Neural progenitor cell (in vitro differentiated cells): ENCODE measurements at places on chromosomes 5 and 9.
A peak's percentile ranks its signal among the peaks of the same experiment; 100 is the strongest.

DNA sequence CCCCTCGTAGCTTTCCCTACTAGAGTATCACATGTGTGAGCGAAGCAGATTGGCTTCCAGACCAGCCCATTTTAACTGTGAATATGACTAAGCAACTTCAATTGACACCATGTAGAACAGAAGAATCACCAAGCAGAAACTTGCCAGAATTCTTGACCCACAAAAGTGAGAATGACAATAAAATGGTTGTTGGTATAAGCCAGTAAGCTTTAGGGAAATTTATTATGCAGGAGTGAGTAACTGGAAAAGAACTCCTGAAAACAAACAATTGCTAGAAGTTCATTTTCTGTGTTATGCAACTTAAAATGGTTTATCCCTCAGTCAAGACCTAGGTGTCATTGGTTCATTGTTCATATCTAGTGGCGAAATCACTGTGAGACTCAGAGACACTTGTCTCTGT is 303.1 kb downstream of the DMRT2 start:
- DNase-seq = no peak

DNA sequence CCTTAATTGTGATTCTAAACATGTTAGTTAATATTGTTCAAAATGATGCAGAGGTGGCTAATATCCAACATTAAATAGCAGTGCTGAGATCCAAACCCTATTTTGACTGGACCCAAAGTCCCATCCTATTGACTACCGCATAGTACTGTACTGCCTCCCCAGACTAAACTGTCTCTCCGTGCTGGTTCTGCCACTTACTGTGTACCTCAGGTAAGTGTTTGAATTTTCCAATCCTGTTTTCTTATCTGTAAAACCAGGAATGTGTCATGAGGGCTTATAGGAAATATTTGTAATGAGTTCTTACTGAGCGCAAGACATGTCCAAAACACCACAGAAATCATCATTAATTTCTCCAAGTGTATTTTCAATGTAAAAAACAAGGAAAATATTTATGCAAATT is 209.2 kb upstream of the CD180 start:
- DNase-seq = no peak

DNA sequence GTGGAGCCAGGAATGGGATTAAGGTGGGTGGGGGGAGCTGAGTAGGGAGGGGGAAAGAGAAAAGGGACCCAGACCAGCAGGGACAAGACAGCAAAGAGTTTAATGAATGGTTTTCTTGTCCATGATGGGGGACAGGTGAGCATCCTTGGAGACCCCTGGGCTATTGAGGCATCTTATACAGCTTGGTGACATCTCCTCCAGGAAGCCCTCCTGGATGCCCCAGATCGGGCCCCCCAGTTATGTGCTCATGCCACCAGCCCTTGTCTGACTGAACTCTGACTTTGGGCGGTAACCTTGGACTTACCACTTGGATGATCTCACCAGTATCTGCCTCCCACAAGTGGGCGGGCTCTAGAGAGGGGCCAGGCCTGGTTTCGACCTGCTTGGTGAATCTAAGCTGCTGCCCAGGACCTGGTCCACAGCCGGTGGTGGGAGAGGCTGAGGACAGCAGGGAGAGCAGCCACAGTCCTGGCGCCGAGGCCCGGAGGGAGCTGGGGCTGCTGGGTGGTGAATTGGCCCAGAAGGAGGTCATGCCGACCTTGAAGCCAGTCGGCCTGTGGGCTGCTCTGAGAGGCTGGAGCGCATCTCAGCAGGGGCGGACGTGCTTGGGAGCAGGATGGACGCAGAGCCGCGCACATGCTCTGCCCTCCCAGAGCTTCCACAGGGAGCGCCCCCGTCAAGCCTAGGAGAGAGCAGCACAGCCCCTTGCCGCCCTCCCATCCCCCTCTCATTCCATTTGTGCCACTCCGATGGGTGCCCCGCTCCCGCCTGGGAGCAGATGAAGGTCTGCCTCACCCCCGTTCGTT is 36.2 kb downstream of the UNC5A start:
- DNase-seq = no peak

- peak; percentile 31 for DNase-seq
Observed at GRCh38 chr9:119588874-119589744, 219.9 kb upstream of the BRINP1 start.

DNA sequence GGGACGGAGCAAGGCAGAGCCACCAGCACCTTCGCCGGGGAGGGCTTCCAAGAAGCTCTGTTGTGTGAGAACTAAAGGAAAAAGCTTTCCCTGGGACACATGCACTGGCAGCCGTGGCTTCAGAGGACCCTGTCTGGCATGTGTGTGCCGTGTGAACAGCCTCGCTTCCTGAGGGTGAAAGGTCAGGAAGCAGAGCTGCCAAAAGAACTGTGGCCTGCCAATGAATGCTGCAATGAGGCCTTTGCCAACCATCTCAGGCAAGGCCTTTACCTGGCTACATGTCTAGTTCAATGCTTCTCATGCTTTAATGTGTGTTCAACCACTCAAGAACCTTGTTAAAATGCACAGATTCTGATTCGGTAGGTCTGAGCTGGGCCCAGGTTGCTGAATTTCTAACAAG is 53.5 kb downstream of the NIPSNAP3B start:
- no peak for DNase-seq

GRCh38 chr5:97600486-97600885 is 417.4 kb upstream of the RIOK2 start:
- DNase-seq = no peak

DNA sequence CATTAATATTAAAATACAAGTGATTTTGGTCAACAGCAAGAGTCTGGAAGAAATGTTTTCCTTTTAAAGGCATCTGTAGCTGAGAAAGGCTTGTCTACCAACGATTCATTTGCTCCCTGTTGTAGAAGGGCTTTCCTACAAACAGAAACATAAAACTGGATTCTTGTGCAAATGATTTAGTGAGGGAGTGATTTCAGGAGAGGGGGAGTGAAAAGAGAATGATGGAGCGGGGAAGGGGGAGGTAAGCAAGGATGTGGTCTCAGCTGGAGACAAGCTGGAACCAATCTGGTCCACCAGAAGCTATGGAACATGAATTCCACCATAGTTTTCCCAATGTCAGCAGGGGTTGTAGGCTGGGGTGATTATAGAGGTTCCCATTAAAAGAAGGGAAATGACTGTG is 196.3 kb downstream of the FBXO4 start:
- no peak for DNase-seq

- peak; percentile 41 for DNase-seq
Observed at GRCh38 chr5:160197341-160198144, 31.8 kb upstream of the FABP6 start.

DNA sequence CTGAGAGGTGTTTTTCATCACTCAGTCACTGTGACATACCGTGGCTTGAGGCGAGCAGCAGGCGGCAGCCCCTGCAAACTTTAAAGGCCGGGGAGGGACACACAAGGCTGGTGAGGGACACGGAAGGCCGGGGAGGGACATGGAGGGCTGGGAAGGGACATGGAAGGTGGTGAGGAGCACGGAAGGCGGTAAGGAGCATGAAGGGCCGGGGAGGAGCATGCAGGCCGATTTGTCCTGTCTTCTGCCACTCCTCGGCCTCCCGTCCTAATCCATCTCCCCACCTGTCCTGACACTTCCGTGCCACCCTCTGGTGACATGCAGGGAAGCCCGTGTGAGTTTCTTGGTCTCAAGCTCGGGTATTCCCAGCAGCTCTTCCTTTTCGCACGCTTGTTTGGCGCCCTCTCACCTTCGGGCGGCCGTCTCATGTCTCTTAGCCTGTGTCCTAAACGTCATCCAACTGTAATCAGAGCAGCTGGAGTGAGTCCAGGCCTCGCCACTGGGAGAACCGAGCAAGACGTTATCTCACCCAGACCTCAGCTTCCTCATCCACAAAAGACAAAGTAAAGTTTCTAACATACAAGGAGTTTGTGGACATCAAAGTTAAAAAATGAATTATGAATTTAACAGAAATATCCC is 126.5 kb downstream of the MRPL36 start:
- no peak for DNase-seq

DNA sequence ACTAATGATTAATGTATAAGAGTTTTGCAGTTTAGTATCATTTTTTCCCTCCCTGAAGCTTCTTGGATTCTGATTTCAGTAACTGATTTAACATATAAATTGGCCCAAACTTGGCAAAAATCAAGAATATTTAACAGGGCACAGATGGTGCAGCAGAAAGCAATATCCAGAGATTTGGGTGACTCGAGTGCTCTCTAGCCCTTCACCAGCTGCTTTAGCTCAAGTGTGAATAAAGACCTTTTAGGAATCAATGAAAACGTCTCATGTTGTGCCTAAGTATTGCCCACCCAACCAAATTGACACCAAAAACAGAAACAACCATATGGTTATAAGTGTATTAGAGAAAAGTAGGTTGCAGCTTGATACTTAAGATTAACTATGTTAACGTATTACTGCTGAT is 933.4 kb upstream of the PTPRD start:
- DNase-seq = no peak

GRCh38 chr9:34163434-34163833 is 15.4 kb upstream of the UBAP1 start:
- no peak for DNase-seq

GRCh38 chr5:177479774-177480173 is 6.3 kb upstream of the DBN1 start:
- no peak for DNase-seq

DNA sequence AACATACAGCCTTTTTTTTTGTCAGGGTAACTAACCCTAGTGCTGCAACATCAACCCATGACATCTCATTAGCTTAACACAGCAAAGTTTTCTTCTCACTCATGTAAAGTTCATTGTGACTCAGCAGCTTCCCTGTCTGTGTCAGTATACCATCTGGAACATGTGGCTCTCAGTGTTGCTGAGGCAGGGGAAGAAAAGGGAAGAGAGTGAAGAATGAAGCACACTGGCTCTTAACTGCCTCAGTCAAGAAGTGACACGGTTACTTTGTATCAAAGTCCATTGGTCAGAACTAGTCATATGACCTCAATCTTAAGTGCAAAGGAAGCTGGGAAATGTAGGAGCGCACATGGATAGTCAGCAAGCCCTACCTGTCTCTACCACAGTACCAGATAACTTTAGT is 185.0 kb upstream of the ELL2 start:
- no peak for DNase-seq

GRCh38 chr5:176538230-176538988 is 1.2 kb upstream of the RNF44 start:
- DNase-seq = peak; percentile 31
